Stimulated activated CD8-positive, alpha-beta memory T cell treated with anti-CD3 and anti-CD28 coated beads, Interleukin-4, amount 100 ng/mL, for 4 hours (primary cell): ENCODE measurements at places on chromosomes 12 and 14.

DNA sequence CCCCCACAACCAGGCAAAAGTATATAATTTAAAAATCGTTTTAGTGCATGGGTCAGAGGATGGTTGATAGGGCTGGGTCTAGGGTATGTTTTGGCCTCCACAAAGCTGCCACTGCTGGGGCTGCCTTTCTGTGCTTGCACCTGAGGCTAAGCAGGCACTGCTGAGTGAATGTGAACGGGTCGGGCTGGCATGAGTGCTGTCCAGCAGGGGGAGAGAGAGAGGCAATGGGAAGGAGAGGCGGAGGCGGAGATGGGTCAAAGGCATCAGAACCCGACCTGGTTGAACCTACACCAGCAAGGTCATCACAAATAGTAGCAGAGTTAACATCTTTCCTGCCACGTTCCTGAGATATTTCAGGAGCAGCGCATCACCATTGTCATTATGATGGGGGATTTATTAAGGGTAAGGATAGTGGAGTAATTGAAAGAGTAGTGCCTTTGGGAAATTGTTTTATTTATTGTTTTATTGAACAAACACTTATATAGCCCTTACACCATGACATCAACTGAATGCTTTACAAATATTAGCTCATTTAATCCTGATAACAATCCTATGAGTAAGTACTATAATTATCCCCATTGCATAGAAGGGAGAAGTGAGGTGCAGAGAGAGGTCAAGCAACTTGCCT, 5.8 kb upstream of the NRXN3 start:
- DNase-seq, result no peak

GRCh38 chr12:76901628-76902380, 23.0 kb upstream of the CSRP2 start:
- DNase-seq, result no peak

GRCh38 chr12:96803969-96804368, 103.1 kb upstream of the NEDD1 start:
- no peak for DNase-seq

DNA sequence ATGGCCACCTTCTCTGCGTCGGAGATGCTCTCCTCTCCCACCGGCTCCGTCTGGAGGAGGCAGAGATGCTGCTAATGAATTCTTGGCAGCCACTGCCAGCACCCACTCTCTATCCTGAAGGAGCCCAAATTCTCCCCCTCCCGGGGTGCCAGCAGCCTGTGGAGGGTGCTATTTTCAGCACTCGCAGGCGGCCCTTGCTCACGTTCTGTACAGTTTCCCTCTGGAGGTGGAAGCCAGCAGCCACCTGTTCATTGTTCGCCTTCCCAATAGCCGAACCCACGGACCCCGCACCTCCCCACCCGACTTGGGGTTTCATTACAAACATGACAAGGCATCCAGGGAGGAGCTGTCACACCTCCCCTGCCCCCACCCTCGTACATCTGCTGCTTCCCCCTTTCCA, 27.8 kb downstream of the SNRNP35 start:
- DNase-seq, result no peak

- no peak for DNase-seq
These were observed 7.1 kb upstream of the SERPINA9 start for GRCh38 chr14:94483071-94483451.

- DNase-seq, result no peak
These were observed 41.4 kb downstream of the FBXL14 start for GRCh38 chr12:1552911-1553491.

DNA sequence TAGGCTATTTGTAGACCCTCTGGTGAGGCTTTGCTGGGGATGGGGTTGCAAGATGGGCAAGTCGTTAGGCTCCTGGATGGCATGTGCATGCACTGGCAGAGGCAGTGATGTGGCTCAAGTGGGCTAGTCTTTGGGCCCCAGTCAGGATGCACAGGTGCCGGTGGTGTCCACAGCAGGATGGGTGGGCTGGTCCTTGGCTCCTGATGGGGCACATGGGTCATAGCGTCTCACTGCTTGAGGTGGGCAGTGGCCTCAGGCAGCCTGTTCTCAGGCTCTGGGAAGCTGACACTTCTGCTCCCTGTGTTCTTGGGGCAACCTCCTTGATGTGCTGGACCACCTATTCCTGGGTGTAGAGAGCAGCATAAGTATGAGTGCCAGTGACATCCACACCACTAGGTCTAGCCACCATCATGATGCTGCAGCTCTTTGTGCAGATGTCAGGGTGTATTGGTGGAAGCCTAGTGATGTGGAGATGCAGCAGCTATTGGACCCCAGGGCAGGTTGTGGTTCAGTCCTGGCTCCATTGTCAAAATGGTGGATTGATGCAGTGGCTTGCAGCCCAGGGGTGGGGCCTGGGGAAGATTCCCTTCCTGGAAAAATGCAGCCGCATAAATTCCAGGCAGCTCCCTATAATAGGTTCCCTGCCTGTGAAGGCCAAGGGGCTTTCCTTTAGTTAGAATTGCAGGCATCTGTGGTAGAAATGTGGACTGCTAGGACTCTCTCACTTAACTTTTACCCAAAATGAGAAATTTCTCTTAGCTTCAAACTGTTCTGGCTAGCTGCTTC, 742.5 kb upstream of the MDGA2 start:
- DNase-seq, result no peak

DNA sequence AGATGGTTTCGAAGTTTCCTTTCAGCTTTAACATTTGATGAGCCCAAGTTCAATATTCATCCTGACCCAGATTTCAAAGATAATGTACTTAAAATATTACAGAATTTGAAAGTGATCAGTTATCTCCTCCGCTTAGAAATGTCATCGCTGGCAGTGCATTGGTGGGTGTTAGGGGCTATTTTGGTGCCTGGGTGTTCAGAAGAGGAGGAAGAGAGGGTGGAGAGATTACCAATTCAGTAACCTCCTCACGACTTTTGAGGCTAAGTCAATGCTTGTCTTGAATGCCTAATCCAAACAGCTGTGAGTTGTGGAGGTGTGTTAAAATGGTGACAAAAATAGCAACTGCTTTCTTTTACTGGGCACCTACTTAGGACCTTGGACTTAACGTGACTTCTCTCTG, 13.8 kb upstream of the DGLUCY start:
- no peak for DNase-seq

GRCh38 chr12:103241184-103241583, 254.6 kb downstream of the C12orf42 start:
- no peak for DNase-seq

- no peak for DNase-seq
These were observed 12.3 kb upstream of the RPS6KL1 start for GRCh38 chr14:74935360-74935680.

- DNase-seq, result no peak
These were observed 13.0 kb downstream of the HPD start for GRCh38 chr12:121845701-121846100.

DNA sequence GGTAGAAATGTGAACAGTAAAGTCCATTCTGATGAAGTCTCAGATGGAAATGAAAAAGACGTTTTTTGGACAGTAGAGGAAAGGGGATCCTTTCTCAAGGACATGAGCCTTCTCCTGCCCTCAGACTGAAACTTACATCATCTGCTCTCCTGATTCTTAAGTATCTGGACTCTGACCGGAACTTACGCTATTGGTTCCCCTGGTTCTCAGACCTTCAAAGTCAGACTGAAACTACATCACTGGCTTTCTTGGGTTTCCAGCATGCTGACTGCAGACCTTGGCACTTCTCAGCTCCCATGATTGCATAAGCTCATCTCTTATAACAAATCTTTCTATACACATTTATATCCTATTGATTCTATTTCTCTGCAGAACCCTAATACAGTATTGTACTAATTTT, 291.0 kb downstream of the SNAPC1 start:
- no peak for DNase-seq
